ENCODE measurements at places on chromosomes 5 and 9.

- DNase-seq = no peak
These were observed 49.0 kb downstream of the SLC44A1 start for GRCh38 chr9:105293408-105293807.

DNA sequence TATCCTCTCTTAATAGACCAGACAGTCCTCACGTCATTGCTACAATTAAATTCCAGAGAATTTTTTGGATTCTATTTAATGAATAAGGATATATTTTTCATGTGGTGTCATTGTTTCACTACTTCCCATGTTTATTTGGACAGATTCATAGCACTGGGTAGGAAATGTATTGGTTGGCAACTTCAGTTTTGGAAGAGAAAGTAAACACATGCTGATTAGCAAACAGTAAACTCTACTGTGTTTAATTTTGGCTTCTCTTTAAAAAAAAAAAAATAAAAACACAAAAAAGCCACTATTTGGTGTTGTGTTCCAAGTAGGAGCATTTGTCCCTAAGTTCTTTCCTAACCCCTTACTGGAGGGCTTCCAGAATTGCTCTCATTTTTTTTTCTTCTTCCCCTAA lies 77.3 kb downstream of the NFIB start:
- DNase-seq = no peak

DNA sequence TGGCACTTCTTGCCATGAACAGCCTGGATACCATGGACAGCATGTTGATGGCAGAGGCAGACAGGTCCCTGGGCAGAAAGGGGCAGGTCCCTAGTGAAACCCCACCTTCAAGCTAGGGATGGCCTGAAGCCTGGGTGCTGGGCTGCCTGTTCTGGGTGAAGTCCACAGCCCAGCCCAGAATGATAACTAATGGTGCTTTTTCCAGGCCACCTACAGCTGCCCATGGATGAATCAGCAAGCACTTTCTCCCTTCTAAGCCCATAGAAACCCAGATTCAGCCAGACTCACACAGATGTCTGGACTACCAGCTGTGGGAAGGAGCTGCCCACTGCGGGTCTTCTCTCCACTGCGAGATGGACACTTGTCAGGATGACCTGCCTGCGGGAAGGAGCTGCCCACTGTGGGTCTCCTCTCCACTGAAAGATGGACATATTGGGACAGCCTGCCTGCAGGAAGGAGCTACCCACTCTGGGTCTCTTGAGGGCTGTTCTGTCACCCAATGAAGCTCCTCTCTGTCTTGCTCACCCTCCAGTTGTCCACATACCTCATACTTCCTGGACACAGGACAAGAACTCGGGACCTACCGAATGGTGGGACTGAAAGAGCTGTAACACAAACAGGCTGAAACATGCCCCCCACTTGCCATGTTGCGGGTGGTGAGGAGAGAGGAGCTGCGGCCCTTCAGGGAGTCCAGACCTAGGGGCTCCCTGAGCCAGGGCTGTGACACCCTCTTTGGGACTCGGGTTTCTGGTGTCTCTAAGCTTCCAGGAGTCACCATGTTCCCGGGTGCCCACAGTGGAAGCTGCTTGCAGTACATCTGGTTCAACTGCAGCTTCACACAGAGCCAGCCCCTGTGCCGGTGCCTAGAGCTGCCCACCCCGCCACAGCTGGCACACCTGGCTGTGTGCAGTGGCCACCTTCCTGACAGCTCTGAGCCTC lies 60.7 kb upstream of the SYNPO start:
- DNase-seq = no peak

DNA sequence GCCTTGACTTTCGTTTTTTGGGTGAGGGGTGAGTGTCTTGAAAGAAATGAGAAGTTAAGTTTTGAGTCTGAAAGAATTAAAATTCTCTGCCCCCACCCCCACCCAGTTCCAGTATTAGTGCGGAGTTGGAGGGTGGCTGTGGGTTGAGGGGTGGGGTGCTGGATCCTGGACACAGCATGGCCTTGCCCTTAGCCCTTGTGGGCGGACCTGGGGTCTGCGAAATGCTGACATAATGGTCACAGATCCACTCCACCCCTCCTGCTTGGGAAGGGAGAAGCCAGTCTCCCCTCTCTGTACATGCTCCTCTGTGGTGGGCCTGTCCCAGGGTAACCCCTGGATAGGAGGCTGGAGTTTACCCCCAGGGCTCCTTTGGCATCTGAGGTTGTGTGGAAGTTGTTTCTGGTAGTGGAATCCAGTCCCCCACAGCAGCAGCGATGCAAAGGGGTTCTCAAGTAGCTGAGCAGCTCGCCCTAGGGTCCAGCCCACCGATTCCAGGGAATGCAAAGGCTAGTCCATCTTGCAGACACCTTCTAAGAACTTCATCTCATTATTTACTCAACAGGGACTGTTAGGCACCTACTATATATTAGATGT lies 42.8 kb upstream of the TCF7 start:
- DNase-seq = no peak

- DNase-seq = no peak
These were observed 232.3 kb upstream of the IRX2 start for GRCh38 chr5:2983583-2984300.

GRCh38 chr9:134787601-134788531 lies 92.7 kb upstream of the FCN2 start:
- no peak for DNase-seq

DNA sequence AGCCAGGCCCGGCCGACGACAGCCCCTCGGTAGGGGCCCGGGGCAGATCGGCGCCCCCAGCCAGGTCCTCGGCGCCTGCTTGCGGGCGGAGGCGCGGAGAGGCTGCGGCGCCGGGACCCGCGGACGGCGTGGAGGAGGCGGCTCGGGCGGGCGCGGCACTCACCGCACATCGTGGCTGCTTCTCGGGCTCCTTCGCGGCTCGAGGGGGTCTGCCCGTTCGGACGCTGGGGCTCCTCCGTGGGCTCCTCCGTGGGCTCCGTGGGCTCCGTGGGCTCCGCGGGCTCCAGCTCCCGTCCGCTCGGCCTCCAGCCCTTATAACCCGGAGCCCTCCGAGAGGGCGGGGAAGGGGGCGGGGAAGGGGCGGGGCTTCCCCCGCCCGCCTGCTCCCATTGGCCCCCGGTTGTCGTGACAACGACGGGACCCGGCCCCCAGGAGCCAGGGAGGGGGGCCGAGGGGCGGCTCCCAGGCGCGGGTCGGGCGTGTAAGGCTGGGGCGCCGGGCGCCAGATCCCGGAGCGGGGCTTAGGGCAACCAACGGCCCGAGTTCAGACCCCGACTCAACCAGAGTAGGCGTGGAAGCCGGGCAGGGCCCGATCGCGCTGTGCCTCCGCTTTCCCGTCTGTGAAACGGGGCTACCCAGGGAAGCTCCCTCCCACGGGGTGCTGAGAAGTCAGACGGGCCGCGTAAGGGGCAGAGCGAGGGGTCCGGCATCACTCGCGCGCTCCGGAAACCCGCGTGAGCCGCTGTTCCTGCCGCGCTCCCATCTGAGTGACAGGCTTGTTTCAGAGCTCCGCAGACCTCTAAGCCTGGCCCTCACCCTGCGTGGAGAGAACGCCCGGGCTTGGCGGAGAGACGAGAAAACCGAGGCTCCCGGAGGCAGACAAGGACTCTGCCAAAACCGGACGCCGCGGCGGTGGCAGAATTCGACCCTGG lies at the start of gene GFPT2:
TSS of gene GFPT2 (minus strand) at position 289 of the 932 bp plus-strand sequence. CDS start at position 170, 119 bp downstream.
- no peak for DNase-seq

GRCh38 chr9:105535920-105536668 lies 21.8 kb upstream of the FKTN start:
- DNase-seq = no peak

- DNase-seq = no peak
These were observed 570 bp downstream of the CREBRF start for GRCh38 chr5:173056783-173057061.

GRCh38 chr9:95870906-95871305 lies 4.6 kb upstream of the ERCC6L2 start:
- DNase-seq = no peak

DNA sequence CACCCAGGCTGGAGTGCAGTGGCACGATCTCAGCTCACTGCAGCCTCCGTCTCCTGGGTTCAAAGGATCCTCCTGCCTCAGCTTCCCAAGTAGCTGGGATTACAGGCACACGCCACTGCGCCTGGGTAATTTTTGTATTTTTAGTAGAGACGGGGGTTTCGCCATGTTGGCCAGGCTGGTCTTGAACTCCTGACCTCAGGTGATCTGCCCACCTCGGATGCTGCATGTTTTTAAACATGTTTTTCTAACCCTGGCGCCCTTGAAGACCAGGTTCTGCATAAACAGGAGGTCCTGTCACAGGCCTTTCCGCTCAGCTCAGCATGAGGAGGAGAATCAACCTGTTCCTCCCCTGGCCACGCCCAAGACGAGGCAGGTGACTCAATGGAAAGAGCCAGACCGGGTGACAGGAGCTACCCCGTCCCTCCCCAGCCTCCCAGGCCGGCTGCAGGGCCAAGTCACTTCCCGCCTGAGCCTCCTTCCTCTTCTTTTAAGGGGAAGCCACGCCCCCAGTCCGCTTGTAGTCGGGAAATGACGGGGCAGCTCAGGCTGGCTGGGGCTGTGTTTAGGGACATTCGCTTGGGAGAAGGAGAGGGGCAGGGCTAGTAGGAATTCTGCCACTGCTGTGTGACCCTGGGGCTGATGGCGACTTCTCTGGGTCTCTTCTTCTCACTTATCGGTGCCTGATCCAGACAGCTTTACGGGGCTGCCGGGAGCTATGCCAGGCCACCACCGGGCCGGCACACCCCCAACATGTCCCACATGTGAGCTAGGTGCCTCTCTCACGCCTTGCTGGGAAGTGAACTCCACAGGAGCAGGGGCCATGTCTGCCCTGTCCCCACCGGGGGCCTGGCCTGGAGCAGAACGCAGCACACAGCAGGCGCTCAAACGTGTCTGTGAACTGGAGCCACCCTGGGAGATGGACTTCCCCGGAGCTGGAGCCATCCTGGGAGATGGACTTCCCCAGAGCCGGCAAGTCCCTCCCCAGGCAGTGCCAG lies 6.1 kb downstream of the NOTCH1 start:
- DNase-seq = no peak

GRCh38 chr9:32423371-32423770 lies 38.9 kb downstream of the ACO1 start:
- no peak for DNase-seq

DNA sequence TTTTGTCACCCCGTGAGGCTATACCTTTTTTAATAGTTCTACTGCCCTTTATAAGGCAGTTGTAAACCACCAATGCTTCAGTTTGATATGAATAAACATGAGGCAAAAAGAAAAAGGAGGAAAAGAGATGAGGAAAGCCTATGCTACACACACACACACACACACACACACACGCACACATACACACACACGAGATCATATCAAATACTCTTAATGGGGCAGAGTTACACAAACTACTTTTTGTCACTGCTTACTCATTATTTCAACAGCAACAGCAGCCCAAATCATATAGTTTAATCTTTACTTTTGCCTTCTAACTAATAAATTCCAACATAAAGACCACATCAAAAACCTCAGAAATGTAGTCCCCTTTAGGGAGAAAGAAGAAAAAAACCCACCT lies 116.8 kb upstream of the PAM start:
- no peak for DNase-seq

- peak; percentile 27 for DNase-seq
These were observed 1.4 kb downstream of the EFNA5 start for GRCh38 chr5:107669096-107670031.

GRCh38 chr5:72556351-72557166 lies 49.3 kb upstream of the ZNF366 start:
- peak; percentile 46 for DNase-seq

GRCh38 chr9:93345643-93346230 lies 105.7 kb upstream of the FAM120A start:
- DNase-seq = peak; percentile 21

DNA sequence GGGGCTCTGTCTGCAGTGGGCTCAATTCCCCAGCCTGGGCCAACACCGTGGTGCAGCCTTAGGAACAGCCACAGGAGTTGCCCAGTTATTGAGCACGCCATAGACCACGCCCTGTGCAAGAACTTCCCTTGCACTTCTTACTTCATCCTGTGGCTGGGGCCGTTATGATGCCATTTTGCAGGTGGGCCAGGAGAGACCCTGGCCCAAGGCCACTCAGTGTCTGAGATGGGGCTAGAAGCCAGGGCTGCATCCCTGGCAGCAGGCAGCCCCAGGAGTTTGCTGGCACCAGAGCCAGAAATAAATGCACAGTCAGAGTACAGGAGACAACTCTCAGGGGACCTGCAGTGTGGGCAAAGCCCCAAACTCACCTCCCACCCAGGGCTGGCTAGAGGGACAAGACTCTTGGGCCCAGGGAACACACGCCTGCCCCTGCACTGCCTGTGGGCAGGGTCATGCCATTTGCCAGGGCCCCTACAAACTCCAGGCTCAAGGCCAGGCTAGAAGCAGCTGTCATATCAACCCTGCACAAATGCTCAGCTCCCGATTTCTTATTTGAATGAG lies 6.7 kb downstream of the CORO2A start:
- no peak for DNase-seq

DNA sequence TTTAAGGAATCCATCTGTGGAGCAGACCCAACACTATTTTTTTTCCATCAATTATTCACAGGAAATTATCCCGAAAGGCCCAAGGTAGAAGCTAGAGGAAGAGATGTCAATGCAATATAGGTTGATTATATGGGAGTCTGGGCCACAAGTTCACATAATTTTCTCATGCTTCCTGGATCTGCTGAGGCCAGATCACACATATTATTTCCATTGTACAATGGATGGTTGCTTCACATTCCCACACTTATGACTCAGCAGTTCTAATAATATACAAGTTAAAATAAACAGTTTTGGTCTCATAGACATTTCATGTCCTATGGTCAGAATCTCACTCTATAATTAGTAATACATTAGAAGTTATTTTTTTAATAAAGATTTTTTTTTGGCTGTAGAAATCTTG lies 66.0 kb upstream of the PTPRD start:
- DNase-seq = no peak
